Eye (tissue), 1 donor: ENCODE measurements at places on chromosomes 6 and 20.

- no peak for DNase-seq
Measured at GRCh38 chr6:136823128-136823660, 802 bp downstream of the PEX7 start.

- no peak for DNase-seq
Measured at GRCh38 chr6:55584654-55585354, 5.8 kb upstream of the HMGCLL1 start.

- no peak for DNase-seq
Measured at GRCh38 chr6:24099181-24099580, 26.8 kb upstream of the NRSN1 start.

- DNase-seq: peak; percentile 27
Measured at GRCh38 chr6:8506126-8506525, 70.8 kb upstream of the SLC35B3 start.

GRCh38 chr6:138331984-138332383 is 45.7 kb upstream of the SMIM28 start:
- no peak for DNase-seq

- DNase-seq: peak; percentile 32
Measured at GRCh38 chr20:20317195-20317594, 50.7 kb upstream of the INSM1 start.

- no peak for DNase-seq
Measured at GRCh38 chr6:42173101-42173500, at the start of gene GUCA1A. Gene GUCA1A (plus strand): TSS chr6:42173364. CDS start chr6:42173614, 250 bp downstream.

- DNase-seq: no peak
Measured at GRCh38 chr6:131013495-131013894, 49.5 kb downstream of the EPB41L2 start.

DNA sequence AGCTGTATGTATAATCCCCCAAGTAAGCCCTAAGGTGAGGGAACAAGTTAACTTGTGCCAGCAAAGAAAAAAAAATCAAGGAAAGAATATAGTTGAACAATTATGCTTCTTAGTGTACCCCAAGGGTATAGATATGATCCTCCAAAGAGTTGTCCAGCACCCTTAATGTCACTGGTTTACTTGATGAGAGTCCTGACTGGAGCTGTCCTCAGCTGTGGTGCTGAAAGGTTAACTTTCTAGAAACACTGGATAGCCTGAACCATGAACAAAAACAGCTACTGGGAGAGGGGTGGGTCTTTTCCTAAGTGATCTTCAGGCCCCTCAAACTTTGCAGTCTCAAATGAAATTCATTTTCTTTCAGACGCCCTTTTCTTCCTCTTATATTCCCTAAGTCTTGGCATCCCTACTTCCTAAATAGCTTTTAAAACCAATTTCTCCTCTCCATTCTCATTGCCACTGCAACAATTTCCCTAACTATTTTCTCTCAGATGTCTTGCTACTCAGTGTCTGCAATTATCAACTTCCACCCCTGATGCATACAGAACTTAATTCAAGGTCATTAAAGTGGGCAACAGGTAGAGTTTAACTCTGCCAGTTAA is 83.5 kb upstream of the PROKR2 start:
- peak; percentile 69 for DNase-seq

DNA sequence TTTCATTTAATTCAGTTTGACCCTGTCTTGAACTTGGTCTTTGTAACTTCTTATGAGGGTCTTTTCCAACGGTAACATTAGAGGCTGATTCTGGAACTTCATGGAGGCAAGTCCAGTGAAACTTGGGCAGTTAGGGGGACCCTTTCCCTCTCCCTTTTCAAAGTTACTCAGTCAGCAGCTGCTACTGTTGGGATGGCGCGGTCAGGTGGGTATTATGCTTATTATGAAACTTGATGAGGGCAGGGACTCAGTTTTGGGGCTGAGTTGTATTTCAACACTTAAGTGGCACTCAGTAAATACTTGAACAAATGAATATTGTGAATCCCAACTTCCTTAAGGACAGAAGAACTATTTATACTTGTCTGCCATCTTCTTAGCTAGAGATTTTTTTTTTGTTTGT is 20.8 kb downstream of the TOP1 start:
- no peak for DNase-seq

DNA sequence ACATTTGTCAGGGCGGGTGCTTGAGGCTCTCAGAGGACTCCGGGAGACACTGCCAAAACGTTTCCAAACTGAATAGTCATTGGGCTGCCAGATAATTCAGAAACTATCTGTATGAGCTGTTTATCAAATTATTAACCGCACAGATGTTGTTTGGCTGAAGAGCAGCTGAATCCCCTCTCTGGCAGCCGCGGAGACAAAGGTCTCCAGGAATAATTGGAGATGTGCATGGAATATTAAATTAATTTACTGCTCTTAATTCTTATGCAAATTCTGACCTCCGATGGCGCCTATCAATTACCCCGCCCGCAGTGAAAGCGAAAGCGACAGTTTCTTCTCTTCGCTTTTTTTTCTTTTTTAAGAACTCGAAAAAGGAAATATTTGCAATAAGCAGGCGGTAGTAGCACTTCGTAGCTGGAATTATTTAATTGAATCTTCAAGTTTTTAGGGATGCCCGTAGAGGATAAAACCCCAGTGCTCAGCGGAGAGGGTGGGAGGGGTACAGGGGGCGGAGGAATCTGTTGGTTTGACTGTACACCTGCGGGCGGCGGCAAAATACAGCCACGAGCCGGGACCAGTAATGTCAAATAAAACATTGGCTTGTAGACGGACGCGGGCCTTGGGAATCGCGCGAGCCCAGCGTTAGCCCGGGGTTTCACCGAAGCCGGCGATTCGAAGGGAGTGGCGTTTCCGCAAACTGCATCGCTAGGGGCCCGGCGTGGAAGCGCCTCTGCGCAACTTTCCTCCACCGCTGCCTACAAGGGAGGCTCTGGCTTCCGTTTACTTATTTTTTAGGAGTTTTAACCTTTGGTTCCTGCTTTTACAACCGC is 6.2 kb downstream of the LINC00237 start:
- DNase-seq: peak; percentile 59

DNA sequence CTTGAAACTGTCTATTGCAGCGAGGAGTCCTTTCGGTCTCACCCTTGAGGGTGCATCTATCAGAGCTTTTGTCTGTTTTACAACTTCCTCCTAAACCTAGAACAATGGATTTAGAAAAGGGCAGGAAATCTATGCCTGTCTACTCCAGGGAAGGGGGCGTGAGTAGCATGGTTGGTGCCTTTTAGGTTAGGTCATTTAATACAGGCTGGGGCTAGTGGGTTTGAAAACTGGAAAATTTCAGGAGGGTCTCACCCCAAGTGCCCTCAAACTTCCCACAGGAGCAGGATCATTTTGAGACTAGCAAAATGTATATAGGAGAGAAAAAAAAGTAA is 33.5 kb upstream of the BMP6 start:
- no peak for DNase-seq

DNA sequence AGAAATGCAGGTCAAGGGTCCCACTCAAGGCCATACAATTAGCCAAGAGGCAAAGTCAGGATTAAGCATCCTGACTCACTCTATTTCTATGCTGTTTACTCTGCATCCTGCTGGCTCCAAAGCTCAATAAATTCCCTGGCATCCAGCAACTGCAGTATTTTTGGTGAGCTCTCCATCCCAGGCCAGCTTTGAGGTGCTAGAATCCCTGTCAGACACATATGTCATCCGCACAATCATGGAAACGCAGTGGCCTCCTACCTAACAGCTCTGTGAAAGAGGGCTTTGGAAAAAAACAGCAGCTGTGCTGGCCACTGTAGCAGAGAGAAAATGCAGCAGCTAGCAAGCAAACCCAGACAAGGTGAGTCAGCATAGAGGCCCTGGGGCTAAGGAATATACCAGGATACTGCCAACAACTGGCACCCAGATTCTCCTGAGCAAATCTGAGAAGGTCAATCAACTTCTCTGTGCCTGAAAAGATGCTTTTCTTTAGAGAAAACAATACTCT is 58.4 kb downstream of the ANKEF1 start:
- DNase-seq: no peak

DNA sequence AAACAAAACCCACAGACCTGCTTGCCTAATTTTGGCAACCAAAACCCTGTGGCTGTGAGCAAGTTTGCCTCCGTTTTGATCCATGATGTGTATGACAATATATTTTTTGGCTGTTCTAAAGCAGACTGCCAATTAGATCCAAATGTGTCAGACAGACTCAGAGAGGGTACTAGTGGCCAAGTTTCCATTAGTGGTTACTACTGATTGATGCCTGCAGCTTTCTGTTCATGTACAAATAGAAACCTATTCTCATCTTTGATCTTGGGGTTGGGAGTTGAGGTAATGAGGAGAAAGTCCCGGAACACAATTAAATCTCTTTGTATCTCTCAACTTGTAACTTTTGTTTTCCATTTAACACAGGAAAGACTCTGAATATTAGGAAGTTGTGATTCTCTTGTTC is 100.9 kb downstream of the RNF144B start:
- peak; percentile 15 for DNase-seq

DNA sequence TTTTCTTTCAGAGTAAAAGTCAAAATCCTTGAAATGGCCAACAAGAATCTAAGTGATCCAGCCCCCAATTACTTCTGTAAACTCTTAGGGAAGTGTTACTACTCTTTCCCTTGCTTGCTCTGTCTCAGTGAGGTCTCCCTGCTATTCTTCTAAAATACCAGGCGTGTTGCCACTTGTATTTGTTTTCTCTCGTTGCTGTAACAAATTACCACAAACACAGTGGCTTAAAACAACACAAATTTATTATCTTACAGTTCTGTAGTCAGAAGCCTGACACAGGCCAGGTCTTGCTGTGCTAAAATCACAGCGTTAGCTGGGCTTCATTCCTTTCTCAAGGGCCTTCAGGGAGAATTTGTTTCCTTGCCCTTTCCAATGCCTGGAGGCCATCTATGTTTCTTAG is 59.9 kb downstream of the HECA start:
- no peak for DNase-seq

- no peak for DNase-seq
Measured at GRCh38 chr6:137846274-137846673, 20.8 kb upstream of the TNFAIP3 start.

- DNase-seq: peak; percentile 41
Measured at GRCh38 chr20:21632031-21632734, 73.3 kb upstream of the PAX1 start.

DNA sequence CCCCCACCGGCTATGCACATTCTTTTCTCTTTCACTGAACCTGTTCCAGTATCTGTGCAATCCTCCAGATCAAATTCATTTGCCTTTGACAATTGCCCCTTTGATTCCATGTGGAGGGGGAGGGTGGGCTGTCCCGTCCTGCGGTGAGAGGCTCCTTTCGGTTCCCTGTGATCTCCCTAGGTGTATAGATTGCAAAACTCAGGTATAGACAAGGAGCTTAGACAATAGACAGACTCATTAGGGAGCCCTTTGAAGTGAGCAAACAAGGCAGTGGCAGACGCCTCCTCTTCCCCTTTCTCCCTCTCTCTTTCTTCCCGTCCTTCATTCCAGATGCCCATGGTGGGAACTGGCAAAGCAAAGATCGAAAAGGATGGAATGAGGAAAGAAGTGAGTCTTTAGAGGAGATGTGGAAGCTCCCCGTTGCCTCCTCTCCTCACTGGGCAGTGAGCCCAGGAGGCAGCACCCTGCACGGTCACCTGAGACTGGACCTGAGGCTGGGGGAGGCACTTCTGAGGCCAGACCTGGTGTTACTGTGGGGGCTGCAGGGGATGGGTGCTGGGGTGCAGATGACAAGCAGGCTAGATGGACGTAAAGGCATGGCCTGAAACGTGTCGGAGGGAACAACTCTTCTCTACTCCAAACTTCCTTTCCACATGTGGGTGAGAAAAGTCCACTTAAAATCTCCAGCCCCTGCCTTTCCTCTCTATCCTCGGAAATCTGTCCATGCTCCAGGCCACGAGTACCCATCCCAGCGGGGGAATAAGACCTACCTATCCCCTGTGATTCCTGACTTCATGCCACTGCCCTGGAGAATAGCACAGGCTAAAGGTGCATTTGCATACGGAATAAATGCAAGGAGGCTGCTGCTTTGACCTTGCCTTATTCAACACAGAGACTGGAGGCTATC is 256.6 kb upstream of the FOXQ1 start:
- DNase-seq: no peak
